Left renal pelvis (tissue), 4 donors: ENCODE measurements at places on chromosomes 7 and 10. TPM values are rescaled to one million over a fixed set of nuclear protein-coding genes. Genes with fewer than 3 reads are reported as not detected.

DNA sequence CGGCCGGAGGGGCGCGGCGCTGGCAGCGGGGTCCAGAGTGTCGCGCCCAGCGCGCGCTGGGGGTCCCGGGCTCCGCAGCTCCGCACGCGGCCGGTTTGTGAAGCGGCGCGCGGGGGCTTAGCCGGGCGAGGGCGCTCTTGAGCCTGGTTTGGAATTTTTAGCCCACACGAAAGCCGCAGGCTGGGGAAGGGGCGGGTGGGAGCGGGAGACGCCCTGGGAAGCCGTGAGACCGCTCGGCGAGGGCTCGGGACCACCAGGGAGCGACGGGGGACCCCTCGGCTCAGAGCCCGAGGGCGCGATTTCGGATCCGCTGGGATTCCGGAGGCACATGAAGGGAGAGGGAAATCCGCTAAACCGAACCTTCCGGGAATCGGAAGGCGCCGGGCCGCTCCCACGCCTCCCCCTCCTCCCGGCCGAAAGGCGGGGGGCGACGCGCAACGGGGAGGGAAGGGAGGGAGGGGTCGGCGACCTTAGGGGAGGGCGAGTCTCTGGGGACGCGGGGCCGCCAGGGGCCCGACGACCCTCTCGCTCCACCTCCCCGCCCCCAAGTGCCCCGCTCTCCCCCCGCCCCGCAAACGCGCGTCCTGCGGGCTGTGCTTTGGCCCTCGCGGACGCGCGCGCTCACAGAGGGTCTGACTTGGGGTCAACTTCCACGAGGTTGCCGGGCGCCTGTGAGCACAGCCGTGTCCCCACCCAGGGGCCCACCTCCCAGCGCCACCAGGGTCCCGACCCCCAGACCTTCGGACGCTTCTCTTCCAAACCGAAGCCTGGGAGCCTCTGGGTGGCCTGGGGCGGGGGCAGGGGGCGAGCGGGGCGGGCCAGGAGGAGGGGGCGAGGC lies 5.1 kb upstream of the ELFN1 start:
- DNase-seq, result peak; percentile 73

DNA sequence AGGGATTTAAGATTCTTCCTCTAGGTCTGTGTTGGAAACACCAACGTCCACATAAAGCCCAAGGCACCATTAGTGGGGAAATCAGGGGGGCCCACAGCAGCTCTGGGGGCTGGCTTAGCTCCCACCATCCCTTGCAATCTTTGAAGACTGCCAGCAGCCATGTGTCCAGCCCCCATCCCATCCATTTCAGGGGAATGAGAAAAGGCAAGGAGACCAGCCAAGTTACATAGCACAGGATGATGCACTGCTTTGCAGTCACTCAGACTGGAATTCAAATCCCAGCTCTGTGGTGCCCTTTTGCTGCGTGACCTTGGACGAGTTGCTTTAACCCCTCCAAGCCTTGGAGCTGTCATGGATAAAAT lies 108.9 kb upstream of the ZMIZ1 start:
- DNase-seq, result no peak

DNA sequence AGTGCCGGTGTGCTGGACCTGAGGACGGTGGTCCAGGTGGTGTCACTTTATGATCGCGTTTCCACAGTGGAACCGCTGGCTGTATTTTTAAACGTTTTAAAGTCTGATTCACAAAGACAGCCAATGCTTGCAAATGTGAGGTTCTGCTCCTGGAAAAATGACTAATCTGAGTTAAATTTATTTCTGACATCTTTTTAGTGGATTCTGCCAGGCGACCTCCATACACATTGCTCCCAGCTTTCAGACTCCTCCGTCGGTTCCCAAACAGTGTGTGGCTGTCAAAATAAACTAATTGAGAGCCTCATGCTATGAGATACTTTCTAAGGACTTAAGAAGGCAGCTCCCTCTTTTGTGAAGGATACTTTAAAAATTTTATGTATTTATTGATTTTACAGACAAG lies 12.7 kb upstream of the TTYH3 start:
- no peak for DNase-seq

- DNase-seq, result no peak
Measured at GRCh38 chr10:114389426-114389825, 14.9 kb downstream of the AFAP1L2 start.

- no peak for DNase-seq
Measured at GRCh38 chr7:2108071-2108455, 124.7 kb downstream of the MAD1L1 start.

DNA sequence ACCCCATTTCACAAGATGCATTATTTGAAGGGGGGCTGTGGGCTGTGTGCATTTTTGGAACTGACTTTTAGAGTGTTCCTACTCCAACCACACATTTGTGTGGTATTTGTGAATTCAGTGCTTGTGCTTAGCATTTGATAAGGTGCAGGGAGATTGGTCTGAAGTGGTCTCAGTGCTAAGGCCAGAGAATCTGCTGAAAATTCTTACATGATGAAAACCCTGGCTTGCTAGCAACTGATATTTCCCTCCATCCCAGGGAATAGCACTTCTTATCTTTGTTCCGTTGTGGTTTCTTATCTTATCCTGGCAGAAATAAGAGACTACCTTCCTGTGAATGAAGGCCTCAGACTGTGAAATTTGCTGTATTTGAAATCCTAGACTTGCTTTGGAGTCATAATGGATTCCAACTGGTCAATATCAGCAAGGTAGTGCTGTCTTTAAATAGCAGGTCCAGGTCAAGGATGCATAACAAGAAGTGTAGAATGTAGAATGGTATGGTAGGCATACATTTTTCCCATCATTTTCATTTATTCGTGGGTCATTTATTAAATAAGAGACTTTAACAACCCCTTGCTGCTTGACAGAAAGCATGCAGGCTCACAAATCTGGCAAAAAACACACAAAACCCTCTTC lies 986.9 kb downstream of the REEP3 start:
- no peak for DNase-seq

Gene AGR2
- polyA plus RNA-seq, result 82.8 TPM

Gene ENKUR
- polyA plus RNA-seq, result 4.7 TPM

Gene IDI2
- not detected for polyA plus RNA-seq

Gene WNT2
- 0.27 TPM for polyA plus RNA-seq
